Right lung (tissue), 10 donors: ENCODE measurements at places on chromosomes 13 and 19.

DNA sequence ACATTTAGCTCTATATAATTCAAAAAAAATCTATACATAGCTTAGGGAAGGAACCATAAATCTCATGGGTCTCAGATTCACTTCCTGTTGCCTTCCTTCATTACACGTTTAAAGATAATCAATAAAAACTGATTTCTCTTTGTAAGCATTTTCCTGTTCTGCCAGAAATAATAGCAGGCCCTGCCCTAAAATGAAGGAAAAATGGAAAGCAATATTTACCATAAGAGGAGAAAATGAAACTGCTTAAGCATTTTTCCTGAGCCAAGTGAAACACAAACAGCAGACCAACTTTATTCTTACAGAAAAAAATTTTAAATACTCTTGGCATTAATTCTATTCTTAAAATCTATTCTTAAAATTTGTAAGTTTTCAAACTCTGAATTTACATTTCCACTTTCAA is 4.0 kb downstream of the LHFPL6 start:
- DNase-seq, result no peak

DNA sequence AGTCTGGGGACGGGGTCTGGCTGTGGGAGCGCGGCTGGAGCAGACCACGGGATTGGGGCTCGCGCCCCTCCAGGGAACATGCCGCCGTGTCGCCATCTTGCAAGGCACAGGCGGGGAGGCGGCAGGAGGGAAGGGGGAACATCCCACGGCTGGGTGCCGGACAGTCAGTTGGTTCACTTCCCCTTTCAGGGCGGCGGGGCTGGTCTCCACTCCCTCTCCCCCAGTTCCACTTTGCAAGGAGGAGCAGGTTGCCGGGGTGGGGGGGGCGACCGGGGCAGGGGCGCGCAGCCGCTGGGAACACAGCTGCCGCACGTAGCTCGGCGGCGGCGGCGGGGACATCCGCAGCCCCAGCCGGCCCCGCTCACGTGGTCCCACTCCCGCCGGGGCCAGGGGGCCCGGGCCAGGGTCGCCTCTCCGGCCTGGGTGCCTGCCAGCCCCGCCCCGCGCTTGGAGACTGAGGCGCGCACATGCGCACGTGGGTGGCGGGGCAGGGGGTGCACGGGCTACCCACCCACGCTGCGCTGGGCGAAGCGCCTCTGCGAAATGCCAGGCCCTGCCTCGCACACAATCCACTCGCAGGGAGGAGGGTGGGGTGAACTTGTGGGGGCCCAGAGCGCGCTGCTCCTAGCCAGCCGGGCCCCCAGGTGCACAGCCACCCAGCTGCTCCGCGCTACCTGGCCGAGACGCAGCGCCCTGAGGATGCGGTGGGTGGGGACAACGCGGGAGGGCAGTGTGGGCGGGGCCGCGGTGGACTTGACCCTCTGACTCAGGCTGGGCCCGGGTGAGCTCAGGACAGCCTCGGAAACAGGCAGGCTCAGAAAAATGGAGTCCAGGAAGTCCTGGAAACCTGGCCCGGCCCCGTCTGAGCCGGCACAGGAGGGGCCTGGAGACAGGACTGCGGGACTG is 6.4 kb downstream of the KLF16 start:
- no peak for DNase-seq

GRCh38 chr19:35013820-35014754 is 14.0 kb downstream of the GRAMD1A start:
- DNase-seq, result no peak

DNA sequence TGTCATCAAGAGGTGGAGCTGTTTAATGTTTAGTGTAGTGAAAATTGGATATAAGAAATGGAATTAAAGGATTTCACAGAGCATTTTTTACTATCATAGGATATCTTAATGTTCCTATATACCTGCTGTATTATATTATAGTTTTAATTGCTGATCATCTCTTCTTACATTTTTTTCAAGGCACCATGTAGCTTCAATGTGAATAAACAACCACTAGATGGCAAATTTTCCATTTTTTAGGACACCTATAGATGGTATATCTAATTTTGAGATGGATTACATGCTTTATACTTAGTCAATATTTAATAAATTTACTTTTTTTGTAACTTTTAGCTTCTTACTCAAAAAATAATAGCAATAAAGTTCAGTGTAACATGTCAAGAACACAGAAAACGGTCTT is 9.0 kb upstream of the ATXN8OS start:
- DNase-seq, result no peak

GRCh38 chr19:8416796-8417195 is 3.7 kb downstream of the MARCHF2 start:
- no peak for DNase-seq

DNA sequence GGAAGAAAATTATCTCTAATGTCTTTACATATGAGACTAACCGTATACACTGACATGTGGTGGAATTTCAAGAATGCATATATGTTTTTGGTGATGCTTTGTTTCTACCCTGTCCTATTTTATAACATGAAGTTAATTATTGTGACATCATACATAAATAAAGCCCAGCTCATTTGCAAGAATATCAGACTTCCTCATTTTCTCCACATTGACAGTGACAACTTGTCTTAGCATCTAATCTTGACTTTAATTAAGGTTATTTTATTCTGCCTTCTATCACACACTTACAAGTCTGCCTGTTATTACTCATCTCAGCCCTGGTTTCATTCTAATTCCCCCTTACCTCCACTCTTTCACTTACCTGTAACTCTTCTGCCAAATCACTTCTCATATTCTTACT is 140.6 kb upstream of the STARD13 start:
- no peak for DNase-seq

GRCh38 chr13:114017028-114017630 is 43.3 kb upstream of the C13orf46 start:
- no peak for DNase-seq

GRCh38 chr19:36420961-36421748 is 2.7 kb upstream of the ZFP82 start:
- DNase-seq, result peak; percentile 56

DNA sequence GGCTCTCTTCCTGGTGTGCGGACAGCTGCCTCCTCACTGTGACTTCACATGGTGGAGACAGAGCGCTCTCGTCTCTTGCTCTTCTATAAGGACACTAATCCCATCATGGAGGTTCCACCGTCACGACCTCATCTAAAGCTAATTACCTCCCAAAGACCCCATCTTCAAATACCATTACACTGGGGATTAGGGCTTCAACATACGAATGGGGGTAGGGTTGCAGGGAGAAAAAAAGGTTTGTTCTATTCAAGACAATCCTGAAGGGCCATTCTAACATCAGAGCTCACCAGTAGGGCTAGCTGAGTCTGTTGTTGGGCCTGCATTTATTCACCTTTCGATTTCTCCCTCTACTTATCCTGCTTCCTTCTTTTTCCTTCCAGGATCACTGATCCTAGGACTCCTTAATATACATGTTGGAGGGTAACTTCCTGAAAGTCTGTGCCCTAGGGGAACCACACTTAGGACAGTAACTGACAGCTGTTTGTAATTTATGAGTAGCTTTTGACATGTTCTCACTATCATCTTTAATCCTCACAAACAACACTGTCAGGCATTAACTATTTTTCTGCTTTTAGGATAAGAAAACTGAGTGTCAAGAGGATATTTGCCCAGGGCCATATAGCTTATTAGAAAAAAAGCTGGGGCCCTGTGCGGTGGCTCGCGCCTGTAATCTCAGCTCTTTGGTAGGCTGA is 18.8 kb upstream of the GTF2F2 start:
- DNase-seq, result no peak

- DNase-seq, result peak; percentile 37
These were observed 4.2 kb upstream of the RPL18A start for GRCh38 chr19:17855280-17856152.

- DNase-seq, result no peak
These were observed 28.0 kb downstream of the SIAH3 start for GRCh38 chr13:45823583-45823982.

DNA sequence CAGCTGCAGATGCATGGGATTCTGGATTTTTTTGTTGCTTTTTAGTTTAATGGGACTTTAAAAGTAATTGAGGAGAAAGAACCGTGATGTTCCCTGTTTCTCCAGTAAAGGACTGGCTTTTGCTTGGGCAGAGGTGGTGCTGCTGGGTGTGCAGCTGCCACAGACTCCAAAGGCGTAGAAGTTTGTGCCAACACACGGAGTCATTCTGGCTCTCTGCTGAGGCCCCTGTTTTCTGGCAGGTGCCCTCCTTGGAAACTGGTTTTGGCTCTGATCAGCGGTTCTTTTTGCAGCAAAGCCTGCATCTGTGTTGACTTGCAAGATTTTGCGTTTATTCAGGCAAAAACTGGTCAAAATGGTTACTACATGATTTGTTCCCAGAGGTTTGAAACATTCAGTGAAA is 16.0 kb upstream of the QTRT1 start:
- DNase-seq, result no peak

- DNase-seq, result no peak
These were observed 139.4 kb downstream of the FREM2 start for GRCh38 chr13:38826182-38826813.

- DNase-seq, result no peak
These were observed 124.9 kb upstream of the CSNK1A1L start for GRCh38 chr13:37230346-37230745.

DNA sequence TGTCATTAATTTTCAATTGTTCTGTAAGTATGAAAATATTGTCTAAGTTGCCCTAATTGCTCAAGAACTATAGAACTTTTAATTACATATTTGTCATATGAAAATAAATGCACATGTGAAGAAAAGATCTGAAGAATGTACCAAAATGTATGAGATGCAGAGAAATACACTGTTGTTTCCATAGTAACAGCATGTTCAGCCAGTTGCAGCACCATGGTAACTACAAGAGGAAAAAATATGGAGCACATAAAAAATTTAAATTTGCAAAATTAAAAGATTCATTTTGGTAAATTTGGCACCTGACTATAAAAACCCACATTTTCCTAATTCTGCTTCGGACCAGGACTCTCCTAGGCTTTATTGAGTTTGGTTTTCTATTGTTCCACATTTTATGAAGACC is 1170.0 kb upstream of the MIR17HG start:
- no peak for DNase-seq

- DNase-seq, result no peak
These were observed 1239.5 kb downstream of the PCDH9 start for GRCh38 chr13:65990684-65991083.

DNA sequence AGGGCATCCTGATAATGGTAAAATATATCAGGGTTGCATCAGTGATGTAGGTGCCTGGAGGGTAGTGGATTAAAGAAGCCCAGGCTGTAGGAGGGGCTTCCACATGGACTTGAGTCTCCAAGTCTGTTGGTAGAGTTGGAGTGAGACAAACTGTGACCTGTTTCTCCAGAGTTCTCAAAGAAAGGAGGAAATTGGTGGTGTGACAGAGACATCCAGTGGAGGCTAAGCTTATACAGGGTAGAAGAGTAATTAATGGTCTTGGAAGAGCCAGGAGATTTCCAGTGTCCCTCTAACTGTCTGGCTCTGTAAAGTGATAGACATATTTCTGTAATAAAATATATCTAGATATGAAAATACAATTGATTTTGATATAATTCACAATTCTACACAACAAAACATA is 61.1 kb downstream of the GPC5 start:
- DNase-seq, result no peak

GRCh38 chr13:113820813-113821651 is 42.8 kb downstream of the GAS6 start:
- DNase-seq, result peak; percentile 46
